ENCODE measurements at places on chromosomes 5 and 9.
A peak's percentile ranks its signal among the peaks of the same experiment; 100 is the strongest.

- DNase-seq = no peak
These were observed 509.5 kb upstream of the PAPPA start for GRCh38 chr9:115643948-115644727.

DNA sequence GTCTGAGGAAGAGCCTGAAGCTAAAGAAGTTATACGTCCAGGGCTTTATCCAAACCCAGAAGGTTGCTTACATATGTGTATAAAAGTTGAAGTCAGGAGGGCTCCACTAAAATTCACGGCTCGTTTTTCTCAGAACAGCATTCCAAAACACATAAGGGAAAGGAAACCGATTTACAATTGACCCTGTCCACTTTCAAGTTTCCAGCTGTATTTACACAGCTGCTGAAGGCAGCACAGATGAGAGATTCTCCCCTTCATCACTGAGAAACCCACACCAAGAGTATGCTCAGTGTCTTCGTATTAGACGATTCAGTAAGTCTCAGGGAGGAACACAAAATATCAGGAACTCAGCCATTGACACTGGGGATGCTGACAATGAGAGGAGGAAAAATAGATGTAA lies 5.9 kb upstream of the NREP start:
- no peak for DNase-seq

DNA sequence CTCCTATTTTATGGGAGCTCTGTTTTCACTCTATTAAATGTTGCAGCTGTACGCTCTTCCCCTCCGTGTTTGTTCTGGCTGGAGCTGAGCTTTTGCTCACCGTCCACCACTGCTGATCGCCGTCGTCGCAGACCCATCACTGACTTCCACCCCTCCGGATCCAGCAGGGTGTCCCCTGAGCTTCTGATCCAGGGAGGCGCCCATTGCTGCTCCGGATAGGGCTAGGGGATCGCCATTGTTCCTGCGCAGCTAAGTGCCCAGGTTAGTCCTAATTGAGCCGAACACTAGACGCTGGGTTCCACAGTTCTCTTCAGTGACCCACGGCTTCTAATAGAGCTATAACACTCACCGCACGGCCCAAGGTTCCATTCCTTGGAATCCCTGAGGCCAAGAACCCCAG lies 96.2 kb upstream of the PRDM9 start:
- peak; percentile 15 for DNase-seq

DNA sequence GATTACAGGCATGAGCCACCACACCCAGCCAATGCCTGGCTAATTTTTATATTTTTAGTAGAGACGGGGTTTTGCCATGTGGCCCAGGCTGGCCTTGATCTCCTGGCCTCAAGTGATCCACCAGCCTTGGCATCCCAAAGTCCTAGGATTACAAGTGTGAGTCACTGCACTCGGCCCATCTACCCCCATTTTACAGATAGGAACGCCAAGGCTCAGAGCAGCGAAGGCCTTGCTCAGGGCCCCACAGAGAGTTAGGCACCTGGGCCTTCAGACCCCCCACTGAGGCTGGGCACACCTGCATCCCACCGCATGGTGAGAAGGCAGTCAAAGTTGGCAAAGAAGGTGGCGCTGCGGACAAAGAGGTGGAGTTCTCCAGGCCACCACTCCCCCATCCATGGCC lies 143.1 kb downstream of the GAPVD1 start:
- no peak for DNase-seq

GRCh38 chr5:79112703-79113058 lies 1.1 kb downstream of the BHMT start:
- DNase-seq = no peak

GRCh38 chr5:88298425-88298824 lies 29.8 kb upstream of the TMEM161B start:
- no peak for DNase-seq

DNA sequence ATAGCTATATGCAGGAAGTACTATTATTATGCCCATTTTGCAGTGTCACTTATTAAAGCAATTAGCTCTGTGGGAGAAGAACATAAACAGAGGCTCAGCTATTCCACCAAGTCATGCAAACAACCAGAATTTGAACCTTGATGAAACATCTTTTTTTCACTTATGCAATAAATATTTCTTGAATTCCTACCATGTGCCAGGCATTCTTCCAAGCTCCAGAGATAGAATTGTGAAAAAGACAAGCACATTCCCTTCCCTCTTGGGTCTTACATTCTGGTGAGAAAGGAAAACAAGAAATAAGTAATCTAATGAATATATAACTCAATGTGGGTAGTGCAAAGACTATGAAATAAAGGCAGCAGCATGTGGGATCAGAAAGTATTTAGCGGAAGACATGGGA lies 32.1 kb upstream of the ADRB2 start:
- DNase-seq = no peak
